ENCODE measurements at places on chromosomes 3 and 15.

DNA sequence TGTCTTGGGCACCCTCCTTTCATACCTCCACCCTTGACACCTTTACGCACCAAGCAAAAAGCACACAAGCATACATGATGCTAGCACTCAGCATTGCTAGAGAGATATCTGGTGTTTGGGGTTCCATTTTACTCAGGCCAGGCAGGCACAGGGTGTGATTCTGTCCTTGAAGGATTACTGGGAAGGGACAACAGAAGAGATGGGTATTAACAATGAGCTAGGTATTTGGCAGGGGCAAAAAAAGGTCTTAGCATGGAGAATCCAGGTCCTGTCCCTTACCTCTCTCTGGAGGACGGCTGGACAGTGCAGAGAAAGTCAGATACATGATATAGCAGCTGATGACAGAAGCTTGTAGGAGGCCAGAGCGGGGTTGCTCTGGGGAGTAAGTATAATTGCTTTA is 3.5 kb downstream of the SERINC4 start:
- ATAC-seq: no peak

DNA sequence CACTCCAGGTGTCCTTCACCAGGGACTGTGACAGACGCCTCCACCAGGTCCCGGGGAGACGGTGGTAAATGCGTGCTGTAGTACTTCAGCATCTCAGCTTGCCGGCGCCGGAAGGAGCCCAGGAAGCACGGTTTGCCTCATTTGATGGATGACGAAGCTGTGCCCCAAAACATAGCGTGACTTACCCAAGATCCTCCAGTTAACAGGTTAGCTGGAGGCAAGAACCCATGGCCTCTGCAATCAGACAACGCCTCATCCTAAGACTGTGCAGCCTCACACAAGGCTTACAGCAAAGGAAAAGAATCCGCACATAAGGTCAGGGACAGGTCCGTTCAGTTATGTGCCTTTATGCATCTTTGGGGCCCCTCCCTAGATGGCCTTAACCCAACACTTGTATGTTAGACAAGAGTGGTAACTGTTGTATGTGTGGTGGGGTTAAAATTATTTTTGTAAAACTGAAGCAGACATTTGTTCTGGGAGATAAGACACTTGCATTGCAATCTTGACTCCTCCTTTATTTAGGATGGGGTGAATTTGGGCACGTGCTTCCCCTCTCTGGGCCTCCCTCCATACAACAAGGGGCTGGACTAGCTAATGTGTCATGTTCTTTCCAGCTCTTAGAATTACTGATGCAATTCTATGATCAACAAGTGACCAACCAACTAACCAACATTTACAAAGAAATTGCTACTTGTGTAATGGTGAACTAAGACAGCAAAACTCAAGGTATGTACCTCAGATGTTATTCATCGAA is 39.4 kb downstream of the VGLL4 start:
- no peak for ATAC-seq

DNA sequence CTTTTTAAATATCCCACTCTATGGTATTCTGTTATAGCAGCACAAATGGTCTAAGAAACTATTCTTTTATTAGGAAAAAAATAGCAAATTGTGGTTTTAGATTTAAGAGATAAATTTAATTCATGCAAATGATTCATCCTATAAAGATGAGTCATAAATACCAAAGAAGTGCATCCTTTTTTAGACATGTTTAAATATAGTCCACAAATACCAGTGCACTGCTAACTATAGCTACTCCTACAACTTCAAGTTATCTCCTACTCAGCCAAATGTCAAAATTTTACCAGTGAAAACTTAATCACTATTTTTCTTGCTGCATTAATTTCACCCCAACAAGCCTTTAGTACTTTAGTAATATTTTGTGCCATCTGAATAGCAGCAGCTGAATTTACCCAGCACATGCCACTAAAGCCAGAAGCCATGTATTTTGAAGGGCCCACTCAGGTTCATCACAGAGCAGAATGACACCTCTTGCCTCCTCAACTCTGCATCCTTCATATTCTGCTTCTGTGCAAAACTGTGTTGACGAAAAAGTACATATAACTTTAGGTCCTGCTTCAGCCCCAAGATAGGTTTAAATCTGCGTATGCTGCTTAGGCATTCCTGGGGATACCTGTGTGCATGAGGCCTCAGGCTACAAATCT is 24.9 kb downstream of the CX3CR1 start:
- ATAC-seq: no peak

DNA sequence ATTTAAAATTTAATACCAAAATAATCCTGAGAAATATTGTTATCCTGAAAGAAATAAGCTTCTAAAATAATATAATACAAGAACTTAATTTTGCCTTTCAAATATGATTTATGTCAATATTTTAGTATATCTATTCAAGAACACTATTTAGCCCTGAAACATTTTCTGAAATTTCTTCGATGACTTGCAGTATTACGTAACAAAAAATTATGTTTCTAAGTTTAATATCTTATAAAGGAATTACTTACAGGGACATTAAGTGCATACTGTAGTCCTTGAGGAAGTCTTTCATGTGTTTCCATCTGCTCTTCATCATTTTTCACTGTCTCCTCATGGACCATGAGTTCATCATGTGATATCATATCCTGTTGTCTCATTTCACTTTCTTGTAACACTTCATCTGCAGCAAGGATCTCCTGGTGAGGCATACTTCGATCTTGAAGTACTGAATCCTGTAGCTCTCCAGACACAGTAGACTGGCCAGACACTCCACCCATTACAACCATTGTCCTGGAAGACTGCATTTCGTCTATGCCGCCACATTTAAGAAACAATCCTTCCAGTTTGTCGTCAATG is 62.0 kb downstream of the ZNF148 start:
- ATAC-seq: no peak

- ATAC-seq: no peak
These were observed 58.6 kb downstream of the AGTR1 start for GRCh38 chr3:148756311-148756710.

DNA sequence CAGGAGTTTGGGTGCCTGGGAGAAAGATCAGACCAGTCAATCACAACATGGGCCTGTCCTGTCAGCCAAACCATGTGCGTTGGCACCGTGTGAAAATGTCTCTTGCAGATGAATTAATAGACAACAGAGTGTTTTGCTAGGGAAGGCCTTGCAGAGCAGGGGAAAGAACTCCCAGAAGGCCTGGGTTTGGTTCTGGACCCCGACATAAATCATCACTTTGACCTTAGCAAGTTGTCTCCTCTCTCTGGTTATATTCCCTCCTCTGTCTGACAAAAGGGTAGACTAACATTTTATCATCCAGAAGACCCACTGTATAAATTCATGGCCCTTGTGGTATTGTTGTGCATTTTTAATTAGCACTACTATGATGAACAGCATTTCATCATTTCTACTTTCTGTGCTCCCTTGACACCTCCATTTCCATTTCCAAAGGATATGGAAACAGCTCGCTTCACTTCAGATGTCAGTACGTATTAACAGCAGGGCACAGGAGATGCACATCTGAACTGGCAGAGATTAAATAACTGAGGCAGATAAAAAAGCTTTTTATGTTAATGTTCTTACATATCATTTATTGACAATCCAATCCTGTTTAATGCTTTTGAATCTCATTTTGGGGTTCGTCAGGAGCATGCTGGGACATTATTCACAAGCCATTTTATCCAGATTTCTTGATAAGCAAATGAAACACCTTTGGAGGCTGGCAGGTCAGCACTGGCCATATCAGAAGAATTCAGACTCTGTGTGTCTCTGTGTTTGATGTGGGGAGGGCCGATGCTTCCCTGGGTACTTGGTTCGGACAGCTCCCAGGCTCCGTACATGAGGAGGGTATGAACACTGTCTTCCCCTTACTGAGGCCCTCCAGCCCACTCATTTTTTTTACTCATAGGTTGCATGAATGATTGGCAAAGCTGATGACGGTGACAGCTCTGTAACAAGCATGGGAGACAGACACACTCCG is 28.2 kb upstream of the IL12A start:
- ATAC-seq: peak; percentile 87

DNA sequence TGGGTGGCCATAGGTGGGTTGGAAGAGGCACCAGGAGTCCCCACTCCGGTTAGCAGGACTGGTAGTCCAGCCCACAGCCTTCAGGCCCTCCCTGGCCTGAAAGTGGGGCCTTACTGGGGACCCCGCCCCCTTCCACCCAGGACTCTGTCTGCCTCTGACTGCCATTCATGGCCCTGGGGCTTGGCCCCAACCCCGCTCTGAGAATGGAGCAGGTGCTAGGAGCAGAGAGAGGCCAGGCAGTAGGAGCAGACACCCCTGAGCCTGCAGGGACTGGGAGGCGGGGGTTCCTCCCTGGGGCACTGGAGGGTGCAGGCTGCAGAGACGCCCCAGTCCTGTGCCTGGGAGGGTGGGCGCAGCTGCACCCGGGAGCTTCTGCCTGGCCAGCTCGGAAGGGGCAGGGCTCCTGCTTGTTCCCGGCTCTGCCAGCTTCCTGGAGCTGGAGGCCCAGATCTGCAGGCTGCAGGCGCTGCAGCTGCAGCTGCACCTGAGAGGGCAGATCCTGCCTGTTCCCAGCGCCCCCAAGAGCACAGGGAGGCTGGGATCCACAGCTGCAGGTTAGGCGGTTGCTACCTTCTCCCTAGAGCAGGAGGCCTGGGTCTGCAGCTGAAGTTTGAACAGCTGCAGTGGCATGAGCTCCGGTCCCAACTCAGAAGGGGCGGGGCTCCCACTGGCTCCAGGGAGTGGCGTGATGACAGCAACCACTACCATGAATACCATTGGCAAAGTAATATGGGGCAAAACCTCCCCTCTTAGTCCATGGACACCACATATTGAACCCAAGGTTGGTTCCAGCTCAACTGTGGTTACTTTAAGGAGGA is 194.7 kb downstream of the SQOR start:
- ATAC-seq: no peak

DNA sequence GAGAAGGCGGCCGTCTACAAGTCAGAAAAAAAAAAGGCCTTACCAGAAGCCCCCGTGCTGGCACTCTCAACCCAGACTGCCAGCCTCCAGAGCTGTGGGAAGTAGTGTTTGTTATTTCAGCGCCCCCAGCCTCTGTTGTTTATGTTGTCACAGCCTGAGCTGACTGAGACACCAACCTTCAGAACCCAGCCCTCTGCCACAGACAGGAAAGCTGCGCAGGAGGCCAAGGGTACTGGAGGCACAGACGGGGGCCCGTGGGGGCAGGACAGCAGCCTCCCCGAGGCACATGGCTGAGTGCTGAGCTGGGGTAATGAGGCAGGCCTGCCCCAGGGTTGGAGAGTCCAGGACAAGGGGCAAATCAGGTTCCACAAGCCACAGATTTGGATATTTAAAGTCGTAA is 33.7 kb downstream of the HCN4 start:
- no peak for ATAC-seq

GRCh38 chr15:28281876-28282275 is 40.1 kb downstream of the HERC2 start:
- ATAC-seq: no peak

- no peak for ATAC-seq
These were observed 21.3 kb downstream of the CNTN3 start for GRCh38 chr3:74593152-74593551.

GRCh38 chr3:101942356-101942755 is 93.0 kb downstream of the NFKBIZ start:
- no peak for ATAC-seq

- peak; percentile 49 for ATAC-seq
These were observed 8.6 kb downstream of the TLE3 start for GRCh38 chr15:70088887-70089691.

DNA sequence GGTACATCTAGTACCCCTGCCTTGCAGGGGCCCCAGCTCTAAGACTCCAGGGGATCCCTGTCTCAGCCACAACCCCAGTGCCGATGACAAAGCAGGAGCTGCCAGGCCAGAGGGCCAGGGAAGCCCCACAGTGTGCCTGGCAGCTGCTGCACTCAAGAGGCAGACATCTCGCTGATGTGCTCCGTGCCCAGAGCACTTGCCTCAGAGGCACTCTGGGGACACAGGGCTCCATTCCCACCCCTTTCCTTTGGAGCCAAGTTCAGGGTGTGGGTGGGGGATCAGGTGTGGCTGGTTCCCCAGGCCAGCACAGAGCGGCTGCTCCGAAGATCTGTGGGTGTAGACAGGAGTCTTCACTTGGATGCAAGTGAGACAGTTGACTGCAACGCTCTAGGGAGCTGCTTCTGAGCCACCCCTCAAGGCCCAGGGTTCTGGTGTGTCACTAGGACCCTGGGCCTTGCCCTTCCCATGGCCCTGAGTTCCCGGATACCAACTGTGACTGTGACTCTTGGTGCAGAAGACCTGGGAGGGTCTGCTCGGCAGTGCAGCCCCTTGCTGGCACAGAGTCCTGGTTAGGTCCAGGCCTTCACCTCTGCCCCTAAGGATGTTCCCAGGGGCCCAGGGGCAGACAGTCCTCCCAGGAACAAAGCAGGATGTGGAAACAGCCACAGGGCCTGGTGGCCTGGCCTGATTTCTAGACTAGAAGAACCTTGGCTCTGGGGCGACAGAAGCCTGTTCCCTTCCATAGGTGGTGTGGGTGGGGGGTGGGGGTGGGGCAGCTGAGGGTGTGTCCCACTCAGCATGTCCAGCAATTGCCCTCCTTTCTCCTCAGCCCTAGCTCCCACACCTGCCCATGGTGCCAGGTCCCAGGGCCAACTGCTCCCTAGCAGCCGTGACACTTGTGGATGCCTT is 2.5 kb downstream of the NT5DC2 start:
- ATAC-seq: no peak

DNA sequence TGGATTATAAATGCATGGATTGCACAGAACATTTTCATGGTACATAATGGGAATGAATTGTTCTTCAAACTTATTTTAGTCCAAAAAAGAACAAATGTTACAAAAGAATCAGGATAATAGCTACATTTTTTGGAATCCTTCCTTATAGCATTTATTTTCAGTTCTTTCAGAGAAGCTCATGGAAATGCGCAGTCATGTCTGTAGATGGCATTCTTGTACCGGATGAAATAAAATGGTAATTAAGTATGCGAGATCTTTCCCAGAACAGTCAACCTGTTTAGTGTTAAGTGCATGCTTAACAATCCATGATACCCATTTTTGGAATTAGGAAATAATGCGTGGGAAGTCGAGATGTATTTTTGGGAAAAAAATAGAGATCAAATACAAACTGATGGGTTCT is 38.2 kb upstream of the GOLGA8B start:
- no peak for ATAC-seq

- no peak for ATAC-seq
These were observed 291.7 kb upstream of the CNTN3 start for GRCh38 chr3:74906181-74906580.

GRCh38 chr3:156037356-156037755 is 83.0 kb upstream of the KCNAB1 start:
- ATAC-seq: peak; percentile 50

DNA sequence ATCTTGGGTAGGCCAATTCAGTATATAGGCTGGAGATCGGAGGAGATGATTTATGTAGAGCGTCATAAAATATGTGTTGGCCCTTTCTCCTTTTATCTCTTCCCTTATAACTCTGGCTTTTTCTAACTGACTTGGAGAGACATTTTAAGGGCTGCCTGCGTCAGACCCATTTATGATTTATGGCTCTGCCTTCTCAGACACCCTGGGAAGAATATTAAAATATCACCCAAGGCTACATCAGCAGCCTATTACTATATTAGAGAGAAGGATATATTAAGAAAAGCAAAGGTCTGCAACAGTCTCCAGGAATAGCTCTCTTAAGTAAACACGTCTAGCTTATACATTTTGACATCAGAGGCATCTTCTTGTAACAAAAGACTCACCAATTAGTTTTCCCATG is 179.4 kb downstream of the SV2B start:
- peak; percentile 49 for ATAC-seq

- no peak for ATAC-seq
These were observed 149.6 kb upstream of the TLE3 start for GRCh38 chr15:70247281-70247680.
